ENCODE measurements at places on chromosomes 16 and 17. TPM values are rescaled to one million over a fixed set of nuclear protein-coding genes. Genes with fewer than 3 reads are reported as not detected.

DNA sequence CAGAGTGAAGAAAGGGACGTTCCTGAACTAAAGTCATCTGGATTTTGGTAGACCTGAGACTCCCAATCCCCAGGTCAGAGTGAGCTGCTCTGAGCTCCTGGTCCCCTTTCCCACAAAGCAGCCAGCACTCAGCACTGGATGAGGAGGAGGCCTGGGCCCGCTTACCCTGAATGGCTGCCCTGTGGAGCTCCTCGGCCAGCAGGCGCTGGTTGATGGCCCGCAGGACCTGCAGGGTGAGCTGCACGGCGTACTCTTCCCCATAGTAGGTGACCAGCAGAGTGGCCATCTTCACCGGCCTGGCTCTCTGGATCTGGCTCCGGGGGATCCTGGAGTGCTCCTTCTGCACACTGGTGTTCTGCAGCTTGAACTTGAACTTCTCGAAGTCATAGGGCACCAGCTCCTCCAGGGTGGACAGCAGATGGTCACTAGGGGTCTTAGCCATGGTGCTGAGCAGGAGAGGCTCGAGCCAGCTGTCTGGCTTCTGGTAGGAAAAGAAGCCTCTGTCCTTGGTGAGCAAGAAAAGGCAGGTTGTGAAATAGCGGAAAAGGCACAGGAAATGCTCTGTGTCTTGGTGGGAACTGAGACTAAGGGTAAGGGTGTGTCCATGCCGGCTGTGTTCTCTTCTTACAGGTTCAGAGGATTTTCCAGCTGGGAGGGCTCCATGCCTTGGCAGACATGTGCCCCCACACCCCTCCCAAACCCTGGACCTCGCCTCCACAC, at the start of gene MEFV:
Gene MEFV (minus strand): TSS at position 488 of the 720 bp plus-strand sequence. CDS start 46 bp downstream, at position 442.
- H3K27ac ChIP-seq, result no peak within 1 kb of the TSS
- H3K27me3 ChIP-seq, result peaks cover 6% of the 10 kb centered on the region
- H3K4me1 ChIP-seq, result no peaks in the 10 kb centered on the region
- peak; percentile 9 for DNase-seq
- H3K36me3 ChIP-seq, result no peaks in the 10 kb centered on the region

Gene EMP2
- total RNA-seq, result 31.8 TPM

Gene LRRC75A
- 67.9 TPM for total RNA-seq

DNA sequence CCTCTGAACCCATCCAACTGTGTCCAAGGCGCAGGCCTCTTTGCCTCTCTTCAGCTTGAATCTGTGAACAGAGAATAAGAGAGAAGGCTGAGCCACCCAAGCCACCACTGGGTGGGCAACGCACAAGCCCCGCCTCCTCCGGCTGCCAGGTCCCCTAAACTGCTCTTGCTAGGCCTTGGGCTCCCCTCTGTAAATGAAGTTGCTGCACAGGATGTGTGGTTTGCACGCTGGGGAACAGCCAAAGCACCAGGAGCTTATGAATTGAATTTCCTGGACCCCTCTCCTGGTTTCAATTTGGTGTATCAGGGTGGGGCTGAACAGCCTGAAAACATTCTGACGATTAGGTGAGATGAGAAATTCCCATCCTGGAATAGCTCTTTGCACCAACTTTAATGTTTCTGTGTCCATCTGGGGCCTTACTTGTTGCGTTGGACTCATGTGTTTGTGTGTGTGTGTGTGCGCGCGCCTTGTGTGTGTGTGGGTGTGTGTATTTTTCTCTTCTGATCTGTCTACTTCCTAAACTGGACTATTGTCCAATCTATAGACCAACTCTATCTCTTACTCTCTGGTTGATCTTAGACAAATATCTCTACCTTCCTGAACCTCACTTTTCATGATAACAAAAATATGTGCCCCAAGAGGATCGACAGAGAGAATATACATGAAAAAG, 2.3 kb downstream of the CCL1 start:
- no peaks in the 10 kb centered on the region for H3K36me3 ChIP-seq
- no peaks in the 10 kb centered on the region for H3K4me1 ChIP-seq
- H3K27me3 ChIP-seq, result no peaks in the 10 kb centered on the region
- H3K4me3 ChIP-seq, result no peak overlapping the region

GRCh38 chr17:4344926-4345325, 21.5 kb downstream of the UBE2G1 start:
- no peaks in the 10 kb centered on the region for H3K27me3 ChIP-seq
- no peak overlapping the region for H3K27ac ChIP-seq
- no peak for DNase-seq
- no peaks in the 10 kb centered on the region for H3K36me3 ChIP-seq

- no peak overlapping the region for H3K4me3 ChIP-seq
- no peak overlapping the region for H3K27ac ChIP-seq
- no peak for DNase-seq
- no peaks in the 10 kb centered on the region for H3K27me3 ChIP-seq
Measured at GRCh38 chr17:15954222-15954621, 9.3 kb downstream of the ADORA2B start.

GRCh38 chr16:9798474-9798873, 383.8 kb downstream of the GRIN2A start:
- H3K4me1 ChIP-seq, result no peaks in the 10 kb centered on the region
- no peaks in the 10 kb centered on the region for H3K36me3 ChIP-seq
- no peak for DNase-seq
- H3K4me3 ChIP-seq, result no peak overlapping the region

GRCh38 chr17:77592106-77592865, 366.2 kb upstream of the TNRC6C start:
- peaks cover 21% of the 10 kb centered on the region for H3K4me1 ChIP-seq
- H3K4me3 ChIP-seq, result no peak overlapping the region
- H3K27me3 ChIP-seq, result no peaks in the 10 kb centered on the region

DNA sequence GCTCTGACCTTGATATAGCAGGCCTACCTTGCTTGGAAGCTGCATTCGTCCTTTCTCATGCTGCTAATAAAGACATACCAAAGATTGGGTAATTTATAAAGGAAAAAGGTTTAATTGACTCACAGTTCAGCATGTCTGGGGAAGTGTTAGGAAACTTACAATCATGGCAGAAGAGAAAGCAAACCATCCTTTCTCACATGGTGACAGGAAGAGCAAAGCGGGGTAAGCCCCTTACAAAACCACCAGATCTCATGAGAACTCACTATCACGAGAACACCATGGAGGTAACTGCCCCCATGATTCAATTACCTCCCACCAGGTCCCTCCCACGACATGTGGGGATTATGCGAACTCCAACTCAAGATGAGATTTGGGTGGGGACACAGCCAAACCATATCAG, 6.0 kb upstream of the MAPT start:
- no peak overlapping the region for H3K4me3 ChIP-seq
- H3K4me1 ChIP-seq, result no peaks in the 10 kb centered on the region
- no peak overlapping the region for H3K27ac ChIP-seq
- no peak for DNase-seq

DNA sequence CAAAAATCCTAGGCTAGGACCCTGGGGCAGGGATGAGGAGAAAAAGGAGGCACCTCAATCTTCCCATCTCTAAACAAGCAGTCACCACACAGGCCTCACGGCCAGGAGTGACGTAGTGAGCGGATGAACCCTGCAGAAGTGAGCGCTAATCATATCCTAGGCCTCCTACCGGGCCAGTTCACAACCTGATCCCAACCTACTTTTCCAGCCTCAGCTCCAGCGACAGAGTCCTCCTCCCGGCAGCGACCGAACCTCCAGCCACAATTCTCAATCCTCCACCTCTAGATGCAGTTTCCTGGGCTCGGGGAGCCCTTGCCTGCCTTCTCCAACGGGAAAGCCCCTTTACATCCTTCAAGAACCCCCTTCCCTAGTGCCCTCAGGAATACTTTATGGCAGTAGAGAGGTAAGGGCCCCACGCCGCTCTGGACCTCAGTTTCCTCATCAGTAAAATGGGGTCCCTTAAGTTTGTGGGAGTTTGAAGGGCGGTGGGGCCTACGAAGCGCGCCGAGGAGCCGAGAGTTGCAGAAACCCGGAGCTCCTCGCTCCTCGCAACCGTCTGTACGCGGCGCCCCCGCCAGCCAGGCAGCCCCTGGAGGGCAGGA, 1.4 kb downstream of the ZNF668 start:
- peaks cover 1% of the 10 kb centered on the region for H3K36me3 ChIP-seq
- H3K27ac ChIP-seq, result peak overlapping the region; percentile 97
- DNase-seq, result peak; percentile 38
- peak overlapping the region; percentile 91 for H3K4me3 ChIP-seq

GRCh38 chr17:79749156-79749815, 18.5 kb downstream of the ENPP7 start:
- no peak for DNase-seq
- H3K4me1 ChIP-seq, result no peaks in the 10 kb centered on the region
- no peaks in the 10 kb centered on the region for H3K36me3 ChIP-seq
- no peak overlapping the region for H3K4me3 ChIP-seq

GRCh38 chr17:73503560-73503959, 140.7 kb downstream of the SDK2 start:
- H3K4me3 ChIP-seq, result no peak overlapping the region
- H3K4me1 ChIP-seq, result no peaks in the 10 kb centered on the region
- no peak overlapping the region for H3K27ac ChIP-seq
- no peak for DNase-seq
- no peaks in the 10 kb centered on the region for H3K36me3 ChIP-seq

DNA sequence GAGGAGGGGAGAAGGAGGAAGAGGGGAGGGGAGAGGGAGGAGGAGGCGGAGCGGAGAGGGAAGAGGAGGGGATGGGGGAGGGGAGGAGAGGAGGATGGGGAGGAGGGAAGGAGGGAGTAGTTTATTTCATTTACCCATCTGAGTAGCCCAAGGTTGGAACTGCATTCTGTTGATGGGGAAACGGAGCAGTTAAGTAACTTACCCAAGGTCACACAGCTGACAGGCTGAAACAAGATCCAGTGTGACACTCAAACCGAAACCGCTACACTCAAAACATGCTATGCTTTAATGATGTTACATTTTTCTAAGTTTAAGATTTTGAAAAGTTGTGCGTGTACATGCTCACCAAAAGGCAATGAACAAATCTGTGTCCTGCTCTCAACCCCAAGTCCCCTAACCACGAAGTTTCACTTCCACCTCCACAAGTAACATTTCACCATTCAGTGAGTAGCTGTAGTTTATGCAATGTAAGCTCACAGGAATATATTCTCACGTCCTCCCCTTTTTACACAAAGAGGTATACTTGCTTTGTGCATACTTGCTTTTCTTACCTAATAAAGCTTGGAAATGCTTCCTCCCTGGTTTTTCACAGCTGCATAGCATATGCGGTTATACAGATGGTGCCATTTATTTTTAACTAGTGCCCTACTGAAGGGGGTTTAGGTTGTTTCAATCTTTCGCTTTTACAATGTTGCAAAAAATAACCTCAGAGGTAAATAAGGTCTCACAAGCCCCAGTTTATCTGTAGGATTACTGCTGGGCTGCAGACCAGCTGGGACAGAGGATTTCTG, 275.3 kb downstream of the PARN start:
- H3K36me3 ChIP-seq, result no peaks in the 10 kb centered on the region
- no peaks in the 10 kb centered on the region for H3K4me1 ChIP-seq
- H3K27ac ChIP-seq, result no peak overlapping the region
- no peaks in the 10 kb centered on the region for H3K27me3 ChIP-seq
- DNase-seq, result no peak

GRCh38 chr16:48125888-48126287, 29.9 kb downstream of the ABCC12 start:
- H3K27ac ChIP-seq, result no peak overlapping the region
- DNase-seq, result no peak
- no peaks in the 10 kb centered on the region for H3K27me3 ChIP-seq
- no peaks in the 10 kb centered on the region for H3K36me3 ChIP-seq
- no peak overlapping the region for H3K4me3 ChIP-seq
- no peaks in the 10 kb centered on the region for H3K4me1 ChIP-seq

Gene TBC1D3
- not detected for total RNA-seq

Gene FAM234A
- total RNA-seq, result 97.8 TPM

Gene PROCA1
- 2.9 TPM for total RNA-seq

Gene AHSP
- not detected for total RNA-seq

- H3K4me3 ChIP-seq, result no peak overlapping the region
- H3K27ac ChIP-seq, result no peak overlapping the region
- H3K36me3 ChIP-seq, result no peaks in the 10 kb centered on the region
- no peak for DNase-seq
- no peaks in the 10 kb centered on the region for H3K4me1 ChIP-seq
- H3K27me3 ChIP-seq, result peaks cover 34% of the 10 kb centered on the region
Measured at GRCh38 chr16:22898131-22898530, 84.2 kb downstream of the HS3ST2 start.

DNA sequence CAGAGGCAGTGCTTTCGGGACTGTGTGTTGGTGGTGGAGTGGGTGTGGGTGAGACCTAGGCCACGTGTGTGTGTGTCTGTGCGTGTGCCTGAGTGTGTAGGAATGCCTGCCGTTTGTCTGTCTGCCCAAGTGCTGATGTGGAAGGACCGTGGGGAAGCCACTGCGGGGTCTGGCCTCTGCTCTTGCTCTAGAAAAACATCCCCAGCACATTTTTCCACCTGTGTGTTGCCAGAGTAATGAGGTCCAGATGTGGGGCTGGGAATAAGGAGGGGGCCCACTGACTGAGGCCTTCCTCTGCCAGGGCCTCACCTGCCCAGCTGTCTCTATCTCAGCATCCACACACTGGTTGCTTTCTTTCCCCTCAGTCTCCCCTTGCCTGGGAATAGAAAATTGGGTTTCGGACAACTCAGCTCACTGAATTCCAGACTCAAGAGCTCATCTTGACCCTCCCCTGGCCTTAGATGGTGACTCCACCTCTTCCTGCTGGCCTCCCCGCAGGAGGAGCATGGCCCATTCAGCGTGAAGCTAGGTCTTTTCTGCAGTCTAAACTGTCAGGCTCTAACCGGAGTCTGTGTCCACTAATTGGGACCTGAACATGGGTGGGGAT, 7.6 kb downstream of the SGCA start:
- DNase-seq, result no peak
- H3K4me3 ChIP-seq, result no peak overlapping the region
- H3K4me1 ChIP-seq, result peaks cover 21% of the 10 kb centered on the region
- H3K36me3 ChIP-seq, result no peaks in the 10 kb centered on the region
- peak overlapping the region; percentile 63 for H3K27ac ChIP-seq

DNA sequence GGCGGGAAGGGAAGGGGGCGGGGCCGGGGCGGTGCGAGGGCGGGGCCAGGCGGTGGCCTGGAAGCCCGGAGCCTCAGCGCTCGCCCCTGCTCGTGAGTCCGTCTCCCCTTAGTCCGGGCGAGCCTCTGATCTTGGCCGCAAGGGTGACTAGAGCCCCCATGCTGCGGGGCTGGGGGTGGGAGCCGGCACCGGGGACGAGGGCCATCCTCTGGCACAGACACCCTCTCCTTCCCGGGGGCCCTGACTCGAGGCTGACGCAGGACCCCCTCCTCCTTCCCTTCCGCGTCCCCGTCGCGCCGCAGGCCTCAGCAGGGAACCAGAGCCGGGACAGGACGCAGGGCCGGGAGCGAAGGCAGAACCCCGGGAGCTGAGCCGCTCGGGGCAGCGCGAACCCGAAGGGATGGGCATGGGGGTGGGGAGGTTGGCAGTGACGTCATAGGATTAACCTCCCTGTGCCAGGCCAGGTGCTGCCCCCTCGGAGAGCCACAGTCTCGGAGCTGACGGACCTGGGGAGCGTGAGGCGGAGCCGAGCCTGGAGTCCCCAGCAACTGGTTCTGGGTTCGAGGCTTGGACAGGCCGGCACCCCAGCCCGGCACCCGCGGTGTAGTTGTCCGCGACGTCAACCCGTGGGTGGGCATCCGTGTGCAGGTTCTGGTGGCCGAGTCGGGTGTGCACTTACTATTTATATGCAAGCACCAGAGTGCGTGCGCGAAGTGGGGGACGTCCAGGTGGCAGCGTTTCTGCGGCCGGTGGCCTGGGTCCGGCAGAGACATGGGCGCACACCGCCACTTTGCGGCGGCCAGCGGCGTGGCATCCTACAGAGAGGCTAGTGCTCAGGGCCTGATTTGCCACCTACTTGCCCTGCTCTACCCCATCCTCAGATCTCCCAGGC, 503 bp upstream of the PLCD3 start:
- no peaks in the 10 kb centered on the region for H3K27me3 ChIP-seq
- H3K27ac ChIP-seq, result peak overlapping the region; percentile 99
- DNase-seq, result peak; percentile 89
- H3K4me3 ChIP-seq, result peak overlapping the region; percentile 96

Gene NHERF2
- 3.7 TPM for total RNA-seq
